ENCODE measurements at places on chromosomes 11 and 22.
A peak's percentile ranks its signal among the peaks of the same experiment; 100 is the strongest.

DNA sequence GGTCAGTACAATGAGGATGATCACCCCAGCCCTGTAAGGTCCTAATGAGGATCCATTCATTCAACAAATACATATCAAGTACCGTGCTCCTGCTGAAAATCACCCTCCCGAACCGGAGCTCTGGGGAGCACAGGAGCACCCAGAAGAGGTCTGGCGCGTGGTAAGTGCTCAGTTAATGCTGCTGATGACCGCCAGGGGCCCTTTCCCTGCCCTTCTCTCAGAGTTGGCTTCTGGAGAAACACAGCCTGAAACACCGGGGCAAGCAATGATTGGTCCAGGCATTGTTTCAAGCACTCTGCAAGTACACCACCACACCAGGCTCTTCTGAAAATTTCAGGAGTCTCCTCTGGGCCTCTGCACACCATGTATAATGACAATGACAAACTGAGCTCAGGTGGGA, 3.8 kb upstream of the CCDC86 start:
- ATAC-seq: no peak

DNA sequence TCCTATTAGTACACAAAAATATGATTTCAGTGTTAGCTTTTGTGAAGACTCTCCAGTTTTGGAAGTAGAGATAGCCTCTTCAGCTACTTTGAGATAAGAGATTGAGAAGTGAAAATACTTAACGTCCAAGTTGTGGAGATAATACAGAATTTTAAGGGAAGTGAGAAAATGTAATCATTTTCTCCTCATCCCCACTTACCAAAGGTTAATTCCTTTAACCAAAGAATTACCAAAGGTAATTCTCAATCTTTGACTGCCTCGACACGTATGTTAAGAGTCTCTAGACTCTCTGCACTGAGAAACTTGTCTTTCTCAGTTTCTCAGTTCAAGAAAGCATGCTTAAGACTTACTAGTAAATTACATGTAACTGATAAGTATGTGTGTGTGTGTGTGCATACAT, 15.3 kb downstream of the C11orf54 start:
- no peak for ATAC-seq

DNA sequence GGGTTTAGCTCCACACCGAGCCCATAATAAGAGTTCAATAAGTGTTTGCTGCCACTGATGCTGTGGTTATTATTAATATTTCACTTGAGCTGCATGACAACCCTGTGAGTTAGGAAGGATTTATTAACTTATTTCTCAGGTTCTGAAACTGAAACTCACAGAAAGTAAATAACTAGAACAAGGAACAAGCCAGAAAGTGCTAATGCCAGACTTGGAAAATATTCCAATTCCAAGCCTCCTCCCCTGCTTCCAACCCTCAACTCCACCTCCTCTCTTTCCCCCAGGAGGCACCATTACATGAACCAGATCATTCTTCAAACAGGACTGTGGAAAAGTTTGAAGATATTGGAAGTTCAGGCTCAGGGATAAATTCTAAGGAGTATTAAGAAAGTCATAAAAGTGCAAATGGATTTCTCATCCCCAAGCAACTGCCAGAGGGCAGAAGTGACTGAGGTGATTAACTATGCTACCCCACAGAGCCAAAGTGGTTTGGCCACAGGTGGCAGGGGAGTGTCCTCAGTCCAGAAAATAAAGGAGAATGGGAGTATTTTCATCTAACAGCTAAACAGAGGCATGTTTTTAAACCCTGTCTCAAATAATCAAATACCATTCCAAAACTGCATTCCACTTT, 3.2 kb upstream of the FJX1 start:
- ATAC-seq: no peak

DNA sequence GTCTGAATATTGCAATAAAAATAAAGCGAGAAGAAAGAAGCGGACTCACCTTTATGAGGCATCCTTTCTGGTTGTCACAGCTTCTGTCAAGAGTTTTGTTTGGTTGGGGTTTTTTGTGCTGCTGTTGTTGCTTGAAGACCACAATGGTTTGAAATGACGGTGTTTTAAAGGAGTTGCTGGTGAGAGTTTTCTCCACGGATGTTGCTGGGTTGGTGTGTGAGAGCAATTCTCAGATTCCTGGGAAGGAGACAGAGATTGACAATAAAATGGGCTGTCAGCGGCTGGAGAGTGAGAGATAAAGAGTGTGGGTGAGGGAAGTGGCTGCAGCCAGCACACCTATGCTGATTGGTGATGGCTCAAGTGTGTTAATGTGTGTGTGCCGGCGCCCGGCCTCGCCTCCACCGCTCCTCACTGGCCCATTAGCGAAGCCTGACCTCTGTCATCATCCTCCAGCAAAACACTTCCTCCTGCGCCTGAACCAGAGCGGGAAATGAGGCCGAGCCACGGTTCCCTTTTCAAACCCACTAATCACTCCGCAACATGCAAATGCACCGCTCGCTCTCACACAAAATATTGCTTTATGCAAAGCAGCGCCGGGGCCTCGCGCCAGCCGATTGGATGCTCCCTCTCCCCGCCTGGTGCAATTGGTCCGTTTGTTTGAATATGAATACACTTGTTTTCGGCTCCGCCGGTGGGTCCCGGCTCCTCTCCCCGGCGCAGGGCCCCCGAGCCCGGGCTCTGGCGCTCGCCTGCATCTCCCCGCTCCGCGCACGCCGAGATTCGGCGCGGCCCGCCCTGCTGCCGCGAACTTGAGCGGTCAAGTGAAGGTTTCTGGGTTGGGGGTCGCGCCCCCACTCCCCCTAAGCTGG, at the start of gene PAX6:
PAX6 (minus strand) TSS at position 544 of the 869 bp plus-strand sequence. CDS start 4,911 bp downstream, outside the sequence.
- ATAC-seq: no peak

- no peak for ATAC-seq
Observed at GRCh38 chr11:33842236-33842915, 49.5 kb downstream of the LMO2 start.

- ATAC-seq: no peak
Observed at GRCh38 chr11:116700586-116701220, 72.1 kb downstream of the BUD13 start.

DNA sequence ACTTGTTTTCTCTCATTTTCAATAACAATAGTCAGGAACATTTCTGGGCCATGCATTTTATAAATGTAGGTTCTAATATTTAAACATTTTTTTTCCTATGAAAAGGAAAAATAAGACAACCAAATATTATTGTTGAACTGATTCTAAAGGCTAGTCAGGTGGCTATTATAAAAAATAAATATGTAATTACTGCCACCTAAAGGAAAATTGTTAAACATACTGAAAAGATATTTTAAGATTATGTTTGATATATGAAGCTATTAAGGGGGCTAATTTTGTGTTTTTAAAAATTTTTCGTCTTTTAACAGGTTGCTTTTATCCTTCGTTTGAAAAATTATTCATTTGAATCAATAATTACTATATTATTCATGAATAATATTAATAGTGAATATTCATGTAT, 62.2 kb upstream of the FDX1 start:
- no peak for ATAC-seq

DNA sequence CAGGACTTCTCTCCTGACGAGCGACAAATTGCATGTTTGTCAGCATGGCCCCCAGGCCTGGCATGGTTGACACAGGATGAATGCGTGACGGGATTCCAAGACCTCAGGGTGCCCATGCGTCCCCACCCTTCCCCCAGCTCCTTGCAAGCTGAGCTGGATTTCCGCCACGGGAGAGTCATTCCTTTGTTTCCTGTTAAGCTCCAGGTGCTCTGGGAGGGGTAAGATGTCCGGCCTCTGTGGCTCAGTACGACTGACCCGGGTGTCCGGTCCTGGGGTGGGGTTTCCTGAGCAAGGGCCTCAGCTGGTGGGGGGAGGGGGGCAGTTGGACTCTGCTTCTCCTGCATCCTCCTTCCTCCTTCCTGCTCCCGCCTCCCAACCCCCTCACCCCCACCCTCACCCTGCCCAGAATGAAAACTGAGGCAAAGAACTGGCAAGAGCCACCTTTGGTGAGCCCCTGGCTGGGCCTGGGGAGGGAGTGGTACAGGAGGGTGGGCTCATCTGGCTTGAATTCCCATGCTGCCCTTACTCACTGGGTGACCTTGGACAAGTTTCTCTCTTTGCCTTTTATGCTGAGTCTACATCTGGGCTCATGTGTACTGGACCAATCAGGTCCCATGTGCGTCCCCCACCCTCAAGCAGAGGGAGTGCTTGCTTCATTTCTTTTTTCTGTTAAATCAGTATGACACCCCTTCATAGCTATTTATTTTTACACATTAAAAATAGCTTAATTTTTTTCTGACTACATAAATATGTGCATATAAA, 2.5 kb downstream of the CDC42EP2 start:
- ATAC-seq: peak; percentile 32

DNA sequence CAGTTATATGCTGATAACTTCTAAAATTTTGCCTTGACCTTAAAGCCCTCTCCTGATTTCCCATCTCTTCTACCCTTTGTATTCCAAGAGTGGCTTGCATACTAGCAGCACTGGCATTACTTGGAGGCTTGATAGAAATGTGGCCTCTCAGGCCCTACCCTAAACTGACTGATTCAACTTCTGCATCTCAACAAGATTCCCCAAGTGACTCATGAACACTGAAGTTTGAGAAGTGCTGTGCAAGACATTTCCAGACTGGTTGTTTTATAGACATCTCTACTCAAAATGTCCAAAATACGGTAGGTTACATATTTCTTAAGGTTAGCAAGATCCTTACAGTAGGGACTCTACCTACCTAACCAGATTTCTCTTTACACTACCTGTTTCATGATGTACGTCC, 48.6 kb downstream of the SESN3 start:
- ATAC-seq: no peak

- ATAC-seq: no peak
Observed at GRCh38 chr11:74932797-74933196, 16.1 kb downstream of the XRRA1 start.

GRCh38 chr22:43846966-43847365, 15.3 kb downstream of the SULT4A1 start:
- ATAC-seq: no peak

DNA sequence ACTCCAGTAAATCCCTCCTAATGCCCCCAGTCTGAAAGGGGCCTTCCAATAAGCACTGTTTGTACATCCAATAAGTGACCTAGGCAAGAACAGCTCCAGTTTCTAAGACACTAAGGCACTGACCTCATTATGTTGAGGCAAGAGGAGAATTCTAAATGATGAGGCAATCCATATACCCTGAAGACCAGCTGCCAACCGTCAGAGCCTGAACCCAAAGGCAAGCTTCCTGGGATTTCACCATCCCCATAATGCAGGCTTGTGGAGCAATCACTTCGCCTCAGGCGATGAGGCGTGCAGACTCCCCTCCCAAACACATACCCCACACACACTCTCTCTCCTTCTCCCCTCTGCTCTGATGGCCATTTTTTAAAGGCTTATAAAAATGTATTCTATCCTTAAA, 49.5 kb downstream of the LGR4 start:
- peak; percentile 90 for ATAC-seq

- no peak for ATAC-seq
Observed at GRCh38 chr11:17649696-17650095, 69.7 kb upstream of the MYOD1 start.

- ATAC-seq: no peak
Observed at GRCh38 chr22:25841775-25842174, 99.8 kb downstream of the MYO18B start.

DNA sequence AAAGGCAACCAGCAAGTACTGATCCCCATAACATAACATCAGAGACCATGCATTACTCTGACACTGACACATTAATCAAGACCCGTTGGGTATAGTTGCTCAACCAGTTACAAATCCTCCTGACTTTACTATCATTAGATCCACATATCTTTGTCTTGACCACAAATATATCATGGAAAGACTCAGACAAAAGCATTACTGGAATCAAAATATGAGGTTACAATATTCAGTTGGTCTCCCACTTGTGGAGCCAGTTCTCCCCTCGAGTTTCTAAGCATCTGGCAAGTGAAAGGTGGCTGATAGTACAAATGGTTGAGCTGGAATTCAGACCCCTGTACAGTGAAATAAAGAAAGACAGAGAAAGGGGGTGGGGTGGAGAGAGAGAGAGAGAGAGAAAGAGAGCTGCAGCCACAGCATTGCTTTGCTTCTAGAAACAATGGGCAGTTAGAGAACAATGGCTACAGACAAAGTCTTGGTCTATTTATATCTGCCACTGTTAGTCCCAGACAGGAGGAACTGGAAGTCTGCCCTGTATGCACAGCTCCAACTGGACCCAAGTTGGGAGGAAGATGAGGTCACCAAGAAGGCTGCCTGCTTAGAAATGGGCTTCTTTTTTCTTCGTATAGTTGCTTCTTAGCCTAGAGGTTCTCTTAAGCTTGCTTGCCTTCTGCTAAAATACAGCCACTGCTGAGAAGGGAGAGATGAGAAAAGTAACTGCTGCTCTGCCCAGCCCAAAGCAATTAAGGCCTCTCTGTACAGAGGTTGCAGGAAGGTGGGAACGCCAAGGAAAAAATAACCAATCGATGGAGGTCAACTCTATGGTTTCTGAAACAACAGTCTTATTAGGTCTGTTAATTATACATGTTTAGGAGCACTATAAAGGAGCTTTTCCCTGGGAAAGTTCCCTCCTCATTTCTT, 85.5 kb downstream of the ETS1 start:
- ATAC-seq: no peak

GRCh38 chr11:101582989-101583250, 887 bp downstream of the TRPC6 start:
- no peak for ATAC-seq

- ATAC-seq: peak; percentile 61
Observed at GRCh38 chr11:132058211-132058772, 687.9 kb downstream of the NTM start.

GRCh38 chr11:57406337-57406904, 16.0 kb upstream of the PRG2 start:
- ATAC-seq: peak; percentile 39

DNA sequence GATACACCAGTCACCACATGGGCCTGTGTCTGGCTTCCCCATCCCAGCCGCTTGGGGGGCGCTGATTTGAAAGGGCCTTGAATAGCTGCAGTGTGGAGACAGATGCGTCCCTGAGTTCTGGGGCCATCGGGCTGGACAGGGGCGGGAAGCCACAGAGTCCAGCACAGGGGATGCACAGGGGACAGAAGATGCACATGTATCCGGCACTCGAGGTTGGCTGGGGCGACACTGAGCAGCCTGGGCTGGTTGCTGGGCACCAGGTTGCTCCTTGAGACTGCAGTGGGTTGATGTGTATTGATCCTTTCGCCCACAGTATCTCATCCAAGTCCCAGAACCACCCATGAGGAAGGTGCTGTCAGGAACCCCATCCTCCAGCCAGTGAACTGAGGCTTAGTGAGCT, 99.3 kb upstream of the SYT13 start:
- ATAC-seq: no peak

GRCh38 chr22:21712751-21713427, 22.7 kb downstream of the YPEL1 start:
- ATAC-seq: peak; percentile 90

GRCh38 chr22:39567135-39567946, 3.2 kb upstream of the CACNA1I start:
- no peak for ATAC-seq

DNA sequence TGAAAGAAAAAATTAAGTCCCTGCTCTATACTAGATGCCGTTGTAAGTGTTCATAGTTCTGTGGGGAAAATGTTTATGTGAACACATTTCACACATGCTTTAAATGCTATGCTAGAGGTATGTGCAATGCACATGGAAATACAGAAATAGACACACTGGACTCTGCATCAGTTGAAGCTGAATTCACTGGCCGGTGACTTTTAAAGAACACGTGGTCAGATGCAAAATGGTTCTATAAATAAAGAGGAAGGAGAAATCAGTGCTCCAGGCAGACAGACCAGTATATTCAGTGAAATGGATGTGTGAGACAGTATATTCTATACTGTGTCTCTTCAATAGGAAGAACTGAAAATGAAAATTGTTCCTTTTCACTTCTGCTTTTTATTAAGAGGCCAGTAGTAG, 29.9 kb downstream of the TRPC6 start:
- no peak for ATAC-seq
